NCI-H2081 treated with DMSO at 0.1 percent for 48 hours (cell line): ENCODE measurements at places on chromosomes 7 and 10.

DNA sequence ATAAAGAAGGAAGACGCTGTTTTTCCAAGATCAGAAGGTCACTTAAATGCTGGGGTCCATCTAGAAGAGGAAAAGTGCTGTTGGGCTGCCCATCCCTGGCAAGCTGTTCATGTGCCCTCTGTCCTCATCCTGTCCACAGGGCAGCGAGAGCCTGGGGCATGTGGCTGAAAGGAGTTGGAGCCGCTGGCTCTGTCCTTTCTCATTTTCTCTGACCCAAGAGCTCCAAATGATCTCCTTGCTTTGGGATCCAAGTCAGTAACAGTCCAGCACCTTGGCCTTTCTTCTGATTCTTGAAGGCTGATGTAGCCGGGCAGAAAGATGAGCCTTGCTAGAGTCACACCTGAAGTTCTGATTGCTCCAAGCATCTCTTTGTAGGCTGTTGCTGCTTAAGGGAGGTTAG is 44.4 kb downstream of the SPDYE5 start:
- DNase-seq: no peak

GRCh38 chr7:95169678-95170077 is 154.7 kb downstream of the PON1 start:
- DNase-seq: no peak

DNA sequence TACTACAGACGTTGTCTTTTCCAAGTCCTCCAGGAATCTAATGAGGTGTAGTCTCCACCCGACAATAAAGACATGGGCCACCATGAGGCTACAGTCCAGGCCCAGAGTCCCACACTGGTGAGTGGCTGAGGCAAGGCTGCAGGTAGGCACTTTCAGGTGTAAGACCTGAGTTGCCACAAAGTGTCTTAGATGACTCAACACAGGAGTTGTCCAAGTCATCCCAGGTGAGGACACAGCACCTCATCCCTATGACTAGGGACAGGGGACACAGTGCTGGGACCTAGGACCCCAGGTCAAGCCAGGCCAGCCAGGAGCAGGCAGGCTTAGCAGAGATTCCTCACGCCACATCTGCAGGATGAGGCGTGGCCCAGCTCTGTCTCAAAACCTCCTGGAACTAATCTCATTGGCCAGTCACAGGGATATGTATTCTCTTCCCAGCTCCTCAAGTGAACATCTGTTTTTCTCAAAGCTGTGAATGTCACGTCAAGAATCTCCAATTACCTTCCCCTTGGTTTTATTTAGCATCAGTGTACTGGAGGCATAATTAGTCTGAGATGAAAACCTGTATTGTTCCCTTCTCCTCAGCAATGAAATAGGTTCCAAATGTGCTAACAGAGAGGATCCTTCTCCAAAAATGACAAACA is 254.6 kb downstream of the GRID1 start:
- no peak for DNase-seq

- DNase-seq: no peak
Observed at GRCh38 chr7:157132796-157133195, 5.9 kb upstream of the UBE3C start.

DNA sequence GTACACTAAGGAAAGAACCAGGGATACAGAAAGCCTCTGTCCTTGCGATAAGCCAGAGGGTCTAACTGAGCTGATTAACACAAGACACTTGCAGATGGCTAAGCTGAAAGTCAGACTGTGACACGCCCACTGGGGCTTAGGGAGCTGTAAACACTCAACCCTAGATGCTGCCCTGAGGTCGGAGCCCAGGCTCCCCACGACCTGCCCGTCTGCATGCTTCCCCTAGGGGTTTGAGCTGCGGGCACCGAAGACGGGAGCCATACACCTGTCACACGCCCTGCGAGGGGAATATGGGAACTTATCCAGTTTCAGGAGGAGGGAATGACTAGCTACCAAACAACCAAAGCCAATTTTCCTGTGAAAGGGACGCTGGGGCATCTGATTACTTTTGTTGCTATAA is 96.0 kb downstream of the HTR5A start:
- DNase-seq: no peak

DNA sequence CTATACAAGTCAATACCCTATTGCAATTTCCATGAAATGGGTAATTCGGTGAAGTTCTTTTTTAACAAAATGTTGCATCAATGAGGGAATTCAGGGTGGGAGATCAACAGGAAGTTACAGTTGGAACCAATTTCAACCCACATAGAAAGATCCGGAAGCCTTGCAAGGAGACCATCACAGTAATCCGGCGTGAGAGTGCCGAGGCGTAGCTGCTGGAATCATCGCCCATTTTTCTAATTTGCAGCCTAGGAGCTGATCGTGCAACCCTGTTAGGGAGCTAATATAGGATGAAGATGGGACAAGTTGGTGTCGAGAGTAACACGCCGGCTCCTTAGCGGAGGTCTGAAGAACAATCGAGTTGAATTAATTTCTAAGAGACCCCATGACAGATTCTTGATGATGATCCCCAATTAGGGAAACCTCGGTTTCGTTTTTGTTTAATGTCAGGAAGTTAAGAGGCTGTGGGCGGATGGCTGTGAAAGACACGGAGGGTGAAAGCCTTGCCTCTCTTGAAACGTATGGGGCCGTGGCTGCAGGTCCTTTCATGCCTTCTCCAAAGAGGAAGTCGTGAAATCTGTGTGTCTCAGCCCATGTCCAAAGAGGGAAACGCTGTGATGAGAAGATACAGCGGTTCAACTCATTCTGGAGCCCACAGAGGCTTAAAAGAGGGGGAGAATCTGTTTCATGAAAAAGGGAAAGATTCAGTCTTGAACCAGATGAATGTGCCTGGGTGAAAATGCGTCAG is 51.2 kb upstream of the CARD11 start:
- no peak for DNase-seq

DNA sequence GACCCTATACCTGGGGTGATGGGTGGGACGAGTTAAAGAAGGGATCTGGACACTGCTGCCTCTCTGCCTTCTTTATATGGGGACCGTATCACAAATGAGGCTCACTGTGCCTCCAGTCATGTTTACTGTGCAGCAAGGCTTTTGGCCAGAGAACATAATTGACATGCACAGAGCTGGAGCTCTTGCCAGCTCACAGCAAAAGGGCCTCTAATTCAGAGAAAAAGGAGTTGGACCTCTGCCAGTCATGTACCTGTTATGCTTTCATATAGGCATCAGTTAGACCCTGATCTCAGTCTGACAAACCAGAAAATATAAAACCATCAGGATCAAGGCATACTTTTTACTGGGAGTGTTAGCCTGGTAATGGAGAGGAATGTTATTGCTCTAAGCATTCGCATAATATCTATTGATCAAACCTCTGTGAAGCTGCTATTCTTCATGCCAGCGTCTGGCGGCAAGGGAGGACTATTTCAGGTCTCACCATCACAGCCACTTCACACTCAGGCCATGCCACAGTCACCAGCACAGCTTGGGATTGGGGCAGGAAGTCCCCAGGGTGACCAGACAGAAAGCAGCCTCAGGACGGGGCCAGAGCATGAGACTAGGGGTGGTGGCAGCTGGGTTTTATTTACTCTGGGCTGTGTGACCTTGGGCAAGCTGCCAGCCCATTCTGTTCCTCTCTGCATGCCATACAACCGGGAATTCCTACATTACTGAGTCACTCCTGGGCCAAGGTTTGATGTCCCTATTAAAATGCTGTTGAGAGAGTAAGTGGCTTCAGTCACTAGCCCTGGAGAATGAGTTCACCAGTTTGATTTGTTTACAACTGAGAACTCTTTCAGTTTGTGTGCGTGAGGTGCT is 90.1 kb downstream of the NPSR1 start:
- peak; percentile 67 for DNase-seq

GRCh38 chr7:130156140-130156539 is 49.1 kb downstream of the TMEM209 start:
- no peak for DNase-seq
